ENCODE measurements at places on chromosomes 4 and X. TPM values are rescaled to one million over a fixed set of nuclear protein-coding genes. Genes with fewer than 3 reads are reported as not detected.

The SGMS2 gene
- 0.86 TPM for polyA plus RNA-seq

The ZCCHC18 gene
- 7.5 TPM for polyA plus RNA-seq

DNA sequence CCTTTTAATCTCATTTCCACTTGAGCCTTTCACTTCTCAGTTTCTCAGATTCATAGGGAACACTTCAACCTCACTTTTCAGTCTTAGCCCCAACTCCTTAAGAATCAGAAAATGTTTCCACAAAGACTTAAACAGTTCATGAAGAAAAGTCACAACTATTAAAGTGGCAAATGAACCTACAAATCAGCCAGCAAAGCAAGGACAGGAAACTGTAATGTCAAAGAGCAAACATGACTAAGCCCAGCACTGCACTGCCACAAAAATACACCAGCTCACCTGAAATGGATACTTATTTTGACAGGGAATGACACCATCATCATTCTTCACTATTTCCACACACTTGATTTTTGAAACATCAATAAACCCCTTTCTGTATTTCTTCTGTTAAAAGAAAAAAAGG lies 41.8 kb upstream of the TXK start:
- no peak for DNase-seq

DNA sequence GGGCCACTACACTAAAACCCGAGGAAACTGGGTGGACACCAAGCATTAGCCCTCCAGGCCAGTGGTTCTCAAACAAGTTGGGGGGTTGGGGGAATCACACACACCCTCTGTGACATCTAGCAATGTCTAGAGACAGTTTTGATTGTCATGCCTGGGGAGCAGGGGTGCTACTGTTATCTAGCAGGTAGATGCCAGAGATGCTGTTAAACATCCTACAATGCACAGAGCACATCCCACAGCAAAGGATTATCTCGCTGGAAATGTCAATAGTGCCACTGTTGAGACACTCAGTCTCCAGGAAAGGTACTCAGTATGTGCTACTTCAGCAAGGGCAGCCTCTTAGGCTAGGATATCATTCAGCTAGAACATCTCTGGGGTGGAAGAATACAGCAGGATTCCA lies 1.3 kb downstream of the SMC1A start:
- DNase-seq = no peak
